ENCODE measurements at places on chromosomes 16 and 17.

DNA sequence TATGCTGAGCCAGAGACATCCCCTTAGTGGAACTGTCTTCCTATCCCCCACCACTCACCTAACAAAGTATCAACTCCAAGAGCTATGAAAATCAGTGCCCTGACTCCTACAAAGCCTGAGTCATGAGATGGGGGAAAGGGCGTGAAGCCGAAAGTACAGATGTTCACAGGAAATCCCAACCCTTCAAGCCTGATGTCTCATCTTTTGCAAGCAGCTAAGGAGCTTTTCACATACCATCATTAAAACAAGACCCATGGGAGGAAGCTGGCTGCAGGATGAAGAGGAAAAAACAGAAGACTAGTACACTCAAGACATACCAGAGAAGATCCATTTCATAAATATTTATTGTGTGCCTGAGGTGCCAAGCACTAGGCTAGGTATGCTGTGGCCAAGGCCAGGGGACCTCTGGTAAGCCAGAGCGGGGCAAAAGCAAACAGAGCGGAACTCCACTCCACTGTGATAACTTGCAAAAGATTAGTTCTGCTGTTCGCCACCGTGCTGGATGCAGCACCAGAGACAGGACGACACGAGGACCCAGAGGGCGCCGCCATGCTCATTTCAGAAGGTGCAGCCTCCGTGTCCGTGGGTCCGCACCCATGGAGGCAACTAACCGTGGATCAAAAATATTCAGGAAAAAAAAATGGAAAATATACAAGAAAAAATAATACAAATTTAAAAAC lies 4.5 kb upstream of the MNT start:
- DNase-seq: no peak

DNA sequence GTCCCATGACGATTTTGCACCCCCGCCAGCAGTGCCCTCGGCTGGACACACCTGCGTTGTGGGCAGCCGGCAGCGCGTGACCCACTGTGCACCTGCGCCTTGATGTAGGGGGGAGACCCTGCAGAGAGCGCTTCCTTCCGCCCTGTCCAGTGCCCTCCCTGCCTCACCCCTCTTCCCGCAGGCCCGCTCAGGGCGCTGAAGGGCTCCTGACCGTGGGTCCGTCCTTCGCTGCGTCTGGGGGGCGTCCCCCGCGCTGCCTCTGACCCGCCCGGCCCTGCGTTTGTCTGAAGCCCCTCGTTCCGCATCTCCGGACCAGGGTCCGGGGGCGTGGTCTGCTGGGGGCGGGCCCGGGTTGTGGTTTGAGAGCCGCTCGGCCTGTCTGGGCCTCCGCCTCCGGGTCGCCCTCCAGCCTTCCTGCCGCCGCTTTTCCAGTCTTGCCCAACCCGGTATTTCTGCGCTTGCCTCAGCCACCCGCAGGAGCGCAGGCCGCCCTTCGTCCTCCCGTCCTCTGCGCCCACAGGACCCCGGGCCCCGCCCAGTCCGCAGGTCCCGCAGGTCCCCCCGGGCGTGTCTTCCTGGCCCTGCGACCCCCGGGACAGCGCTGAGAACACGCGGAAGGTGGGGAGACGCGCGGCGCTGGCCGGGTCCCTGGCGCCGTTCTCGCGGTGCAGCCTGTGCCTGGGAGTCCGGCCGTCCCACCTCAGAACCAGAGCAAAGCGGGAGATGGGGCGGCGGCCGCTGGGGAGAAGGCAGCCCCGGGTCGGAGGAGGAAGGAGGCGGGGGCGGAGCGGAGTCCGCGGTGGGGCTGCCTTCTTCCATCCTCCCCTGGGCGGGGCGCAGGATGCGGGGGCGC lies 4.0 kb upstream of the IL17C start:
- DNase-seq: peak; percentile 65

- DNase-seq: no peak
Observed at GRCh38 chr17:75614006-75614405, 19.2 kb upstream of the SMIM5 start.

DNA sequence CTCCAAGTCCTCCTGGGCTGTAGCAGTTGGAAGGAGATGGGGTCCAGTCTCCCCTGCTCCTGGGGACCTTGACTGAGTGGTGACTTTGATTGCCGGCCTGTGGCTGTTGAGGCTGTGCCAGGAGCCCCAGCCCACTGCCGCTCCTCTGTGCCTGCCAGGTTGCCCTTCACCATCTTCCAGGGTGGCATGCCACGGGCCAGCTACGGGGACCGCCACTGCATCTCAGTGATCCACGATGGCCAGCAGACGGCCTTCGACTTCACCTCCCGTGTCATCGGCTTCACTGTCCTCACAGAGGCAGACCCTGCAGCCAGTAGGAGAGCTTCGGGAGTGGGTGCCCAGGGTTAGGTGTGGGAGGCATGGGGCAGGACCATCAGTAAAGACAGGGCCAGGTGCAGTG lies 23.4 kb upstream of the MYO15B start:
- DNase-seq: no peak

DNA sequence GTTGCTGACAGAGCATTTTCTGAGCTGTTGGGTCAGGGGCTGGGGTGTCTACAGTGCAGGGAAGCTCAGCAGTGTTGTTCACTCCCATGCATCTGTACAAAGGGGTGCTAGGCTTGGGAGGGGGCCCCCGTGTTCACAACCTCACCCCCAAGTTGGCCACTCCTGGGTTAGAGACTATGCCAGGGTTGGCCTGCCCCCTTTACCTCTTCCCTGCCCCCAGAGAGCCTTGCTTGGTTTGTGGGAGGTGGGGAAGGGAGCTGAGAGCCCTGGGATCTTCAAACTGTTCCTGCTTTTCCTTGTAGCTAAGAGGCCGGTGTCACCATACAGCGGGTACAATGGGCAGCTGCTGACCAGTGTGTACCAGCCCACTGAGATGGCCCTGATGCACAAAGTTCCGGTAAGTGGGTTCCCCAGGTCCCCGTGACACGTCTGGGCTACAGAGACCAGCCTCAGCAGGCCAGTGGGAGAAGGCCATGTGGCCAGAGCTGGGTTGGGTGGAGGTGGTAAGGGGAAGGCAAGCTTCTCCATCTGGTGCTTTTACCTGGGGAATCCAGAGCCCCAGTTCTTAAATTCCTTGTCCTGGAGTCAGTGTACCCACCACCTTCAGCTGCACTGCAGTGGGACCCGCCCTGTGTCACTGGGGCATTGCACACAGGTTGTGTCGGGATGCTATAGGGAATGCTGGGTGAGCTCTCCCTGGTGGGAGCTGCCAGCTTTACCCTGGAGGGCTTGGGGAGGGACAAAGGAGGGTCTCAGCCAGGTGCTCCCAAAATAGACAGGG lies 11.8 kb downstream of the GPRC5C start:
- DNase-seq: no peak

GRCh38 chr17:79629548-79630049 lies 18.7 kb upstream of the RBFOX3 start:
- DNase-seq: no peak

- no peak for DNase-seq
Observed at GRCh38 chr16:9971907-9972306, 210.3 kb downstream of the GRIN2A start.

GRCh38 chr16:24505959-24506358 lies 33.4 kb upstream of the RBBP6 start:
- DNase-seq: no peak

GRCh38 chr17:68697850-68698361 lies 96.7 kb upstream of the FAM20A start:
- DNase-seq: no peak

DNA sequence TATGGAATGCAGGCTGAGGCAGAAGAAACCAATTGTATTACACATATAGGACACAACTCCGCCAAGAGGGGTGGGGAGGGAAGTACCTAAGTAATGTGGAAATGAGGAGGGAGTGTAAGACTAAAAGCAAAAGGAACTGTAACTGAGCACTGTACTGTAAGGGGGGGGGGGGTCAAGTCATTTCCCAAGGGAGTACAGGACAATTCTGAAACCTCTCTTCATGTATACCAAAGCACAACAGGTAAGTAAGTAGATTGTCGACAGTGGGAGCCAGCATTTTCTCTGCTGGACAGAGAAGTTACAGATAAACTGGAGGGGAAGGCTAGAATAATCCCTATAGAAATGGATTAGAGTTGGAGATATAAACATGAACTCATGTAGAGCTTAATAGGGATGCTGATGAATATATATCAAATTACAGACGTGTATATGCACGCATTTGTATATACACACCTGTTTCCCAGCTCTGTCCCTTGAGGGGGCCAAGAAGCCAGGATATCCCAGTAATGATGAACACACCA lies 6.4 kb downstream of the USP22 start:
- no peak for DNase-seq

DNA sequence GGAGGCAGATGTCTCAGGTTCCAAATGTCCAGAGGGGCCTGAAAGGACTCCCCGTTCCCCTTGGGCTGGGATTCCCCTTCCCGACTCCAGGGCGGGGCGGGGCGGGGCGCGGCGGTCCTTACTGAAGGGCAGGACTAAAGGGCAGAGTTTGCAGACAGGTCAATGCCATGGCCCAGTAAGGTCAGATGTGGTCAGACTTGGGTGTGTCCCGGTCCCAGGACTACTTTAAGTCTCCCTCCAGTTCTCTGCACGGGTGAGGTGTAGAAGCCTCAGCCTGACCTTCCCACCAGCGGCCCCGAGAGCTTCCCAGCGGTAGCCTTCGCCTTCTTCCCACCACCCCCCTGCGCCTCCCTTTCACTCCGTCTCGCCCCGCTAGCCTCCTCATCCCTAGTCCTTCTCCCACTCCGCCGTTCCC lies 532 bp downstream of the KDM6B start:
- peak; percentile 43 for DNase-seq

- no peak for DNase-seq
Observed at GRCh38 chr17:65079489-65079900, 23.0 kb upstream of the GNA13 start.

GRCh38 chr16:72428681-72429376 lies 256.9 kb upstream of the PMFBP1 start:
- no peak for DNase-seq

- no peak for DNase-seq
Observed at GRCh38 chr16:17170435-17170834, 300.3 kb downstream of the XYLT1 start.

DNA sequence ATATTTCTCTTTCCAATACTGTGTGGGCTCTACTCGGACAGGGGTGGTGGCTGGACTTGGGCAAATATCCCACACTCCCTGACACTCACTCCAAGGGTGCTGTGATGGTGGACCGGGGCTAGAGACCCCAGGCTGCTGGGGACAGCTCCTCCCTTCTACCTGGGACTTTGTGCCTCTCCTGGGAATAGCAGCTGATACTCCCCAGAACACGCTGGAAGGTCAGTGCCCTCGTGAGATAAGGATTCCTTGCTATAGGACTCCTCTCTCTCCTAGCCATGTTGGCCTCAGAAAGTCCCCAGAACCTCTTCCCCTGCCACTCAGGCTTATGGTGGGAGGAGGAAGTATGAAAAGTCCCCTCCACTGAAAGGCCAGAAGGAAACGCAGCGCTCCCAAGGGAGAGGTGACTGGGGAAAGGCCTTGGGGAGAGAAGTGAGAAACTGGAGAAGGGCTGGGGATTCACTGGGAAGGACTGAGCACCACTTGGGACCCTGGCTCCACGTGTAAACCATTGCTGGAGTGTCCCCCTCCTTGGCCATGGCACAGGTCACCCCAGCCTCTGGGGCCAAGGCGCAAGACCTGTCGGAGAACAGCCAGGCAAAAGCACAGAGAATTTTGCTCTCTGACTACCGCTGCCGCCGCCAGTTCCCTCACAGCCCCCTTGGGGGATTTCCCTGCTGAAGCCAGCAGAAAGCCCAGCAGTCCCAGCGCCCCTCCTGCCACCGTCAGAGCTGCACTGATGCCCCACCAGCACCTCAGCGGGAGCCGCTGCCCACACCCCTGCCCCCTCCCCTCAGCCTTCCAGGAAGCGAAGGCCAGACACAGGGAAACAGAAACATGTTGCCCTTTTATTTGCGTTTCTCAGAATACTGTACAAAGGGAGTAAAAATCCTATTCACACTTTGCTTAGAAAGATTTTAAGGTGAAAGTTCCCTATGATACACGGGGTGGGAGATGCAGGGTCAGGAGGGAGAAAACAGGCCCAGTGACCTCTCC lies 2.1 kb upstream of the GSDMB start:
- peak; percentile 29 for DNase-seq

DNA sequence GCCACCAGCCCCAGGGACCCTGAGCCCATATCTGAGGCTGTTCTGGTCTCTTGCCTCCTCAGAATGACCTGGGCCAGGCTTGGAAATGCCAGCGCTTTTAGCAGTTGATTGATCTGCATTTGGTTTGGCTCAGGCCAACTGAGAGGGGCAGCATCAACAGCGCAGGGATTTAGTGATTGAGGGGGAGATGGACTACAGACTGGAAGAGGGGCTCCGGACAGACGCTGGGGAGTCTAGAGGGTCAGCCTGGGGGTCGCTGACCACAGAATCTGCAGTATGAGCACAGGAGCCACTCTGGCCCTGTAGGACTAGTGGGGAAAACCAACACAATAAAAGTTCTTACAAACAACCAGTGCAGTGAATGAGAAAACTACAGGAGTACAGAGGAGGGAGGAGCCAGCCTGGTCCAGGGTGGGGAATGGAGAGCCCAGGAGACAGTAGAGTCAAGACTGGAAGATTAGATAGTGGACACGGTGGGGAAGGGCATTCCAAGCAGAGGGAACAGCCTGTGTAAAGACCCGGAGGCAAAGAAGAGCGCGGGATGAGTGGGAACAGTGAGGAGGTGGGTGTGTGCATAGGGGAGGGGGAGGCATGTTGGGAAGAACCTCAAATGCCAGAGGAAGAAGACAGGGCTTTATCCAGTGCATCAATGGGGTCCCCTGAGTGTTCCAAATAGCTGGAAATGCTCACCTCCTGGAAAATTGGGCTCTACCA lies 128.9 kb downstream of the MRM1 start:
- no peak for DNase-seq

- no peak for DNase-seq
Observed at GRCh38 chr17:57484826-57485565, 228.7 kb downstream of the MSI2 start.

GRCh38 chr17:58360296-58361063 lies 8.5 kb upstream of the SUPT4H1 start:
- DNase-seq: no peak

- no peak for DNase-seq
Observed at GRCh38 chr16:89065458-89065822, 28.2 kb upstream of the ACSF3 start.

DNA sequence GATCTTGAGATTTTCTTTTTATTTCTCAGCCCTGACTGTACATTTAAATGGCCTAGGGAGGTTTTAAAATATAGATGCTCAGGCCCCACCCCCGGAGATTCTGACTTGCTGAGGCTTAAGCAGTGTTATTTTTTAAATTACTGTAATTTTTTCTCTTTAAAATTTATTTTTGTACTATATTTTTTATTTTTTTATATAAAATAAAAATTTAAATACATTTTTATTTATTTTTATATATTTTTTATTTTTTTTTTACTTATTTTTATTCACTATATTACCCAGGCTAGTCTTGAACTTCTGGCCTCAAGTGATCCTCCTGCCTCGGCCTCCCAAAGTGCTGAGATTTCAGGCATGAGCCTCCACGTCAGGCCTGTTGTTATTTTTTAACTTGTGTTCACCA lies 83.3 kb downstream of the KATNIP start:
- no peak for DNase-seq
